CD4-positive, alpha-beta T cell treated with Interleukin-21 for 1 hour (primary cell): ENCODE measurements at places on chromosomes 2 and 18.

GRCh38 chr2:236600892-236601291, 31.3 kb downstream of the ACKR3 start:
- DNase-seq = no peak

DNA sequence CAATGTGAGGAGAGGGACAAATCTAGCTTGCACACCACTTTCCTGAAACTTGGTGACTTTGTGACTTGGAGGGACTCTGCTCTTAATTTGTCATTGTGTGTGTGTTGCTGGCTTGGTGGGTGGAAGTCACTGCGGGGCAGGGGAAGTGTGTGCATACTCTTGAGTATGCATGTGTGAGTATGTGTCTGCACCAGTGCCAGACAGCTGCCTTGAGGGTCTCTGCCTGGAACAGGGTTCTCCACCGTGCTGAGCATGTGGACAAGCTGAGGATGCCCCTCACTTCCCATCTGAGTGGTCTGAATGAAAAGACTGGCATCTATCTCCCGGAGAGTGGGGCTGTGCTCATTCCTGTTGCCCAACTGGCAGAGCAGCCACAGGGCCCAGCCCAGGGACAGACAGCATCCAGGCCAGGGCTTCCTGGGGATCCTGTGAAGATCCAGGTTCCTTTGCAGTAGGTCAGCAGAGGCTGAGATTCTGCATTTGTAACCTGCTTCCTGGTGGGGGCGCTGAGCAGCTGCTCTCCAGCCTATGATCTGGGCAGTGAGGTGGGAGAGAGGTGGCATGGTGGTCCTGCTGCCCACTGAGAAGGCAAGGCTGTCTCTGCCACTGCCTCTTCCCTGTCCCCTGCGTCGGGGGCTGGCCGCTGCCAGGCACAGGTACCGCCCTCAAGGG, 138.9 kb upstream of the HAAO start:
- no peak for DNase-seq

DNA sequence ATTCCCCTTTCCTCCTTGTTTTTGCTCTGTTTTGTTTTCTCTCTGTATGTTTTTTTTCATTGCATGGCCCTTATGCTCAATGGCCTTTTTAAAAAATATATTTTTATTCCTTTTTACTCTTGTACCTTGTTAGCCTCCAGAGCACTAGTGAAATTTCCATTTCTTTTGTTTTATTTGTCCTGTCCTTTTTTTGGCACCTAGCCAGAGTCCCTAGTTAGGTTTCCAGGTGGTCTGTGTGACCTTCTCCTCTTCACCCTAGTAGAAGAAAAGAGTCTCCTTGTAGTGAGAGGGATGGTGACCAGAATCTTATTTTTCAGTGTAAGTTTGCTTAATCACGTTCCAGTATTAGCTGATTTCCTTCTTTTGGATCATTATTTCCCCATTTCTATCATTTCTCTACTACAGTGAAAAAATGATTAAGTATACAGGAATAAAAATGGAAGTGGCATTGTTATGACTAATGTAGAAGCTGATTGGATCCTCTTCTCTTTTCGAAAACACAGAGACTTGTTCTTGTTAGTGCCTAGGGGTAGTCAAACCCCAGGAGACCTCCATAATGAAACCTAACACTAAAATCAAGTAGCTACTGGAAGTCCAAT, 65.9 kb downstream of the NBEAL1 start:
- no peak for DNase-seq

GRCh38 chr2:215218587-215219577, 80.5 kb upstream of the ABCA12 start:
- DNase-seq = no peak

DNA sequence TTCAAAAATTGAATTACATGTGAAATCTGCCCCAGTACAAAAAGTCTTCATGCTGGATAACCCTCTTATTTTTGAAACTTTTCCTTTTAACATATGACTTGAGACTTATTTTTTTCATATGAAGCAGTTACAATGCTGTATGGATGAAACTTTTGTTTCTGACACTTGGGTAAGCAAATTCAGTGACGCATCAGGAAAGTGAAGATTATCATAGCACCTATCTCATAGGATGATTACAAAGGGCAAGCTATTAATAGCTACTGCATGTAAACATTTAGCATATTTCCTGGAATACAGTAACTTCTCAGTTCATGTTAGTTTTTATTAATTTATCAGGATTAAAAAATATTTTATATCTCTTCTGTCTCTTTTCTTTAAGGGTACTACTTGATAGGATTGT, 1109.2 kb downstream of the LRP1B start:
- no peak for DNase-seq

- no peak for DNase-seq
Observed at GRCh38 chr2:109275120-109276012, 146.4 kb downstream of the SH3RF3 start.

DNA sequence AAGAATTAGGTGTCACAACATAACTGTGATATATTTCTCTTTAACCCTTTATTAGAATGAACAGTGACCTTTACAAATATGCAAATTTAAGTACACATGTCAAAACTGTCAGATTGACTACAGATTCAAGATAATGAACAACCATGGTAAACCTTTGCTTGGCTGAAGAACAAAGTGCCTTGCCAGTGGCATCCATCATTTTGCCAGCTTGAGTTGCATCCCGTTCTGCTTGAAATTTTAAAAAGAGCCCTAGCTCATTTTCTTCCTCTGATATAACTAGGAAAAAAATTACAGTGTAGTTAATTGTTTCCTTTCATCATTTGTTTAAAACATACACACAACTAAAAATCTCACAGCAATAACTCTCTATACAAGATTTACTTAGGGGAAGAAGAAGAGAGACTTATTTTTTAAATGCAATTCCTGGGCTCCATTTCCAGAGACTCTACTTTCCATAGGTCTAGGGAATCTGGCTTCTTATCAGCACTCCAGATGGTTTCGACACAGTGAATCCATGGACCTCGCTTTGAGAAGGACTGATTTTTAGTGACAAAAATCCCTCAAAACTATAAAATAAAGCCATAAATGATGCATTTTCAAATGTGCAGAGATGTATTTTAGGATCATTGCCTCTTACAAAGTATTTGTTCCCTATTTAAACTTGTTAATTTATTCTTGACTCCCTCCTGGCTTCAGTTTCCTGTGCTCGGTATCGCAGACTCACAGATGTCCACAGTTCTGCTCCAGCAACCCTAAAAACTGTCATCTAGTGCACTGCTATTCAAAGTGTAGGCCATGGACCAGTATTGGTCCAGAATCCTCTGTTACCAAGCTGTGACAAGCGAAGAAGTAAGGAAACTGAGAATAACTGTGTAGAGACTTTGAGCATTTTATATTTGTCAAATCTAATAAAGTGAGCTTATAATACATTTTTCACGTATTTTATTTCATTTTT, 50.1 kb downstream of the ICA1L start:
- DNase-seq = no peak

- DNase-seq = no peak
Observed at GRCh38 chr2:38605298-38605830, 2.6 kb upstream of the HNRNPLL start.

DNA sequence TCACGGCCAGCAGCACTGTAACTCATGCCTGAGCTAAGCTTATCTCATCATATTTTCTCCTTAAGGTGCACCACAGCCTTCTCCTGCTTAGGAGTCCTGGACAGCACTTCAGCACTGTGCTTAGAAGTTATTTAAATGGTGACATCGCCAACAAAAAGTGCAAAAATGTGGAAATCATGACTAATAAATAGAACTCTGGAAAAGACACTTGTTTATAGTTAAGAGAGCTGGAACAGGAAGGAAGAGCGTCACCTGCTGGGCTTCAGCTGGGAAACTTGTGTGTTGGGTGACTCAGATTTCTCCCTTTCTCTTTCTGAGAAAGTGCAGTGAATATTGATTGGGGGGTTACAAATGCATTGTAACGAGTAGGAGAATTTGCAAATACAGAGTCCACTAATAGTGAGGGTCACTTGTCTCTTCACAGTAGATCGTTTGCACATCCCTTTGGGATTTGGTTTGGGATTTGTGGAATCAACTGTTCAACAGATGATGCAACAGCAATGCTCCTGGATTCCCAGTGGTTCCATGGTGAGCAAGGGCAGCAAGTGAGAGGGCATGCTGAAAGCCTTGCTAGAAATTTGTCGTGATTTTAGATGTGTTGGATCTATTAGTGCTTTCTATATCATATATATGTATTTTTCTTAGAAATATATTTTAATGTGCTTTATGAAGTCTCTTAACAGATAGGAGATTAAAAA, 84.2 kb downstream of the DOK6 start:
- no peak for DNase-seq

GRCh38 chr2:241153616-241154015, 3.3 kb downstream of the PPP1R7 start:
- DNase-seq = no peak

- no peak for DNase-seq
Observed at GRCh38 chr18:40157120-40157519, 1797.9 kb upstream of the PIK3C3 start.
